Activated CD8-positive, alpha-beta memory T cell treated with anti-CD3 and anti-CD28 coated beads for 4 hours (primary cell): ENCODE measurements at places on chromosomes 6 and 20.

DNA sequence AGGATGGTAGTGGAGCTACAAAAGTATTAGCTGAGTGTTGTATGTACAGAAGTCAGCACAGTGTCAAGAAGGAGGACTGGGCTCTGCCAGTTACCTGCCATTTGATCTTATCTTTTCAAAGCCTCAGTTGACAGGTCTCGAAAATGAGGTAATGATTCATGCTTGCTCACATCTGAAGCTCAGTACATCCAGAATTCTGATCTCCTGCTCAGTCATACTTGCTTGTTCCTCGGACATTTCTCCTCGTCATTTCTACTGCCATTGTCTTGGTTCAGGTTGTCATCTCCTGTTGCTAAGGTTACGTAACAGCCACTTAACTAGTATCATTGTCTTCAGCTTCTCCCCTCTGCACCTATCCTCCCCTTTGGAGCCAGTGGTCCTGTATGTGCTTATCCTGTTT is 89.5 kb downstream of the SLX4IP start:
- no peak for DNase-seq

GRCh38 chr20:16759181-16759563 is 11.0 kb downstream of the OTOR start:
- no peak for DNase-seq

DNA sequence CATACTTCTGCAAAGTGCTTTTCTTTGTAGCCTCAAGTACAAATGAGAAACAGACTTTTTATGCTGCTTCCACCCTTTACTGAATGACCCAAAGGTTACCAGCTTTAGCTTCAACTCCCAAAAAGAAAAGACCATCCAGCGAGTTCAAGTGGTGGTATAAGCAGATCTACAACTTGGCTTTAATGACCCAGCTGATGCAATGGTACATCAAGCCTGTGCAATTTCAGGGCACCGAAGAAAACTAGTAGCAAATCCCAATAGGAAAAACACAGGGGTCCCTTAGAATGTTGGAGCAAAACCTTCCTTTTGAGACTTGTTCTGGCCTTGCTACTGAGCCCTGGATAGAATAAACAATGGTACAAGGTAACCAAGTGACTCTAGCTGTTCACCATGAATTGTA is 33.8 kb downstream of the STX7 start:
- DNase-seq, result no peak

DNA sequence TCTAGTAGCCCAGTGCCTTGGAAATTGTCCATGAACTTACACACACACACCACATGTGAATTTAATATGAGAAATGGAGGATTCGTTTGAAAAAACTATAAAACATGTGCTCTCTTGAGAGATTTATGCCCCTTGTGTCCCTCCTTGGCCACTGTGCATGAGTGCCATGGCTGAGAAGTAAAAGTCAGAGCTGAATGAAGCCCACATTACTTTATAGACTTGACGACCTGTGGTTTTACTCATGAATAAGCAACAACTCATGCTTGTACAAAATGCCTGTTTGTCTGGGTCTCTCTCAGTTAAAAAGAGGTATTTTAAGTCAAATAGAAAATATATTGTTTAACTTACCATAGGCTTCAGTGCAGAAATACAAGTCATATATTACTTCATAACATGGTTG is 102.7 kb downstream of the KCNQ5 start:
- no peak for DNase-seq

DNA sequence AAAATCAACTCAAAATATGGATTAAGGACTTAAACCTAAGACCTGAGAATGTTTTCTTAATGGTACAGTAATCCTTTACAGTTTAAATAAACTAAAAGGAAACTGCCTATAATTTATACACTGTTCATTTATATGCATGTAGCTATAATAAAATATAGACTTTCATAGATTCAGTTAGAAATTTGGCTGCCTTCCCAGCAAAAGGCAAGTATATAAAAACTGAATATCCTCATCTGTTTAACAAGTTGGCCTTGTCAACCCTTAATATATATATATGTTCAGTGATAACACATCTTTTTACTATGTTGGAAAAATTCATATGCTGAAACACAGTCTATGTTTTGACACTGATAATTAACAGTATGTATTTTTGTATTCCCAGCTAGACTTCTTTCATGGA is 123.1 kb downstream of the GRIK2 start:
- DNase-seq, result no peak
